Brain (organoid and tissue), 16 donors: ENCODE measurements at places on chromosomes 16 and 17. TPM values are rescaled to one million over a fixed set of nuclear protein-coding genes. Genes with fewer than 3 reads are reported as not detected.

ATF7IP2 gene
- 1.4 TPM for polyA plus RNA-seq

KRTAP4-12 gene
- polyA plus RNA-seq, result not detected

SLC5A10 gene
- not detected for polyA plus RNA-seq

SRL gene
- 3.7 TPM for polyA plus RNA-seq

MFAP4 gene
- 30.0 TPM for polyA plus RNA-seq

C17orf75 gene
- 29.8 TPM for polyA plus RNA-seq

ITGB3 gene
- polyA plus RNA-seq, result 0.63 TPM

FAM83G gene
- polyA plus RNA-seq, result 6.8 TPM
